ENCODE measurements at places on chromosomes 12 and 14.

GRCh38 chr12:62306569-62307530 is 46.6 kb downstream of the USP15 start:
- no peak for DNase-seq

- no peak for DNase-seq
Observed at GRCh38 chr12:124750787-124751471, 112.7 kb downstream of the SCARB1 start.

DNA sequence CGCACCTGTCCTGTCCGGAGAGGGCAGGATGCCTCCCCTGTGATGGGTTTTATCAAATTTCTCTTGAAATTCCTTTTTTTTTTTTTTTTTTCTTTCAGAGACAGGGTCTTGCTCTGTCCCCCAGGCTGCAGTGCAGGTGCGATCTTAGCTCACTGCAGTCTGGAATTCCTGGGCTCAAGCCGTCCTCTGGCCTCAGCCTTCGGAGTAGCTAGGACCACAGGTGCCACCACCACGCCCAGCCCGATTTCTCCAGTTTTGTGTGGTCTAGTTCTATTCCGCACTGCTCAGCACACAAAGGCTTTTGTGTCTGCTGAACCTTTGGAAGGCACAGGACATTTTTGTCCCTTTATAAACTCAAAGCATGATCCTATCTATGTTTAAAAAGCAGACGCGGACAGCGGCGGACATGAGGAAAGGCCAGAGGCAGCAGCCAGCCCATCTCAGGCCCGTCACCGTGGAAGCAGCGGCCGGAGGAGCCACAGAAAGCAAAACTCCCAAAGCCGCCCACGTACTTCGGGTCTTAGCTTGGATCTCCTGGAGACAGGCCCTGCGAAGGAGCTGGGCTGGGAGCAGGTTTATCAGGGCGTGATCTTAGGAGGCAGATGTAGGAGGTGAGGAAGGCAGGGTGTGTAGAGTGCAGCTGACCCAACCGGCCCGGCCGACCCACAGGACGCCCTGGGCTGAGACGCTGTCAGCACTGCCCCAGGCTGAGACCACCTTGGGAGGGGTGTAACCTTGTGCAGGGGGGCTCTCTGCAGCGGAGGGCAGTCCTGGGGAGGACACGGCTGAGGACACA is 30.9 kb upstream of the FBRSL1 start:
- no peak for DNase-seq

GRCh38 chr12:14960548-14961465 is 594 bp downstream of the ARHGDIB start:
- no peak for DNase-seq

GRCh38 chr12:103392722-103393121 is 103.0 kb downstream of the C12orf42 start:
- DNase-seq, result no peak

All from cortex of kidney (tissue), 1 donor.